ENCODE measurements at places on chromosomes 5 and 9. TPM values are rescaled to one million over a fixed set of nuclear protein-coding genes. Genes with fewer than 3 reads are reported as not detected.

FAM170A gene
- not detected for polyA plus RNA-seq

SYNPO gene
- not detected for polyA plus RNA-seq

TRIM36 gene
- 0.73 TPM for polyA plus RNA-seq

PCDHB8 gene
- polyA plus RNA-seq, result not detected

ARID3C gene
- not detected for polyA plus RNA-seq

SPINK7 gene
- not detected for polyA plus RNA-seq

GRCh38 chr9:113581865-113582697 is 118.6 kb downstream of the RGS3 start:
- peaks cover 95% of the 10 kb centered on the region for H3K4me1 ChIP-seq
- peaks cover 8% of the 10 kb centered on the region for H3K27me3 ChIP-seq
- H3K27ac ChIP-seq, result peak overlapping the region; percentile 95
- peaks cover 31% of the 10 kb centered on the region for H3K36me3 ChIP-seq

- H3K4me1 ChIP-seq, result no peaks in the 10 kb centered on the region
- H3K27ac ChIP-seq, result no peak overlapping the region
- H3K27me3 ChIP-seq, result no peaks in the 10 kb centered on the region
- no peak for DNase-seq
Measured at GRCh38 chr5:10975945-10976344, 214.9 kb upstream of the DAP start.

DNA sequence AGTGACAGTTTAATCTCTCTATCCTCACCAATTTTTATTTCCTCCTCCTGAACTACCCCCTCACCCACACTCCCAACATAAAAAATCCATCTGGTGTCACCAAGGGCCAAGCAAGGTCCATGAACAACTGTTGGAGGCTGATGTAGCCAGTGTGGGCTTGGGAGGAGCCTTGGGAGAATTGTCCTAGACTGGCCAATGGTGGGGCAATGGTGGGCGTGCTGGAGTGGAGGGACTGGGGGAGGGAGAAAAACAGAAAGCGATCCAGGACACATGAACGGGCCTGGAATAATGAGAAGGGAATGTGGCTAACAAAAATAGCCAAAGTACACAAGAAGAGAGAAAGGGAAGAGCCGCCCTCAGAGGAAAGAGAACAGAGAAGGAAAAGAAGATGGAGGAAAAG is 272.6 kb downstream of the ENC1 start:
- no peaks in the 10 kb centered on the region for H3K36me3 ChIP-seq
- no peak overlapping the region for H3K4me3 ChIP-seq
- peaks cover 5% of the 10 kb centered on the region for H3K27me3 ChIP-seq
- no peak overlapping the region for H3K27ac ChIP-seq
- no peaks in the 10 kb centered on the region for H3K4me1 ChIP-seq

- peaks cover 7% of the 10 kb centered on the region for H3K36me3 ChIP-seq
- H3K27ac ChIP-seq, result peak within 1 kb of the TSS; percentile 99
- H3K27me3 ChIP-seq, result peaks cover 2% of the 10 kb centered on the region
- H3K4me1 ChIP-seq, result peaks cover 54% of the 10 kb centered on the region
- peak within 1 kb of the TSS; percentile 97 for H3K4me3 ChIP-seq
- DNase-seq, result no peak
Measured at GRCh38 chr5:179698935-179699615, at the start of gene CANX. TSS of gene CANX (plus strand) at chr5:179698967. CDS start at chr5:179705682, 6,715 bp downstream.

DNA sequence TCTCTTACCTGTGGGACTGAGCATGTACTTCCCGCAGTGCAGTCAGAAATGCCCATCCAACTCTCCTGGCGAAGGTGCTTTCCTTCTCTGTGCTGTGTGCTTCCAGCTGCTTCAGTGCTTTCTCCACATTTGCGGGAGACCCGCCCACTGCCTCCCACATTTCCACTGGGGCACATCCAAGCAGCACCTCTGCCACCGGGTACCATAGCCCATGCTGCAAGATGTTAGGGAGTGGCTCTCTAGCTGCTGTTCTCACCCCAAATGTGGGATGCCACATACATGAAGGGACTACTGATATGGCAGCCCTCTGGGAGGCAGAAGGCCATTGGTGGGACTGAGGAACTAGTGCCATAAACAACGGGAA is 8.8 kb downstream of the DMAC1 start:
- peaks cover 15% of the 10 kb centered on the region for H3K36me3 ChIP-seq
- H3K4me3 ChIP-seq, result no peak overlapping the region
- H3K27ac ChIP-seq, result no peak overlapping the region
- no peaks in the 10 kb centered on the region for H3K27me3 ChIP-seq
- DNase-seq, result no peak
- H3K4me1 ChIP-seq, result peaks cover 2% of the 10 kb centered on the region

DNA sequence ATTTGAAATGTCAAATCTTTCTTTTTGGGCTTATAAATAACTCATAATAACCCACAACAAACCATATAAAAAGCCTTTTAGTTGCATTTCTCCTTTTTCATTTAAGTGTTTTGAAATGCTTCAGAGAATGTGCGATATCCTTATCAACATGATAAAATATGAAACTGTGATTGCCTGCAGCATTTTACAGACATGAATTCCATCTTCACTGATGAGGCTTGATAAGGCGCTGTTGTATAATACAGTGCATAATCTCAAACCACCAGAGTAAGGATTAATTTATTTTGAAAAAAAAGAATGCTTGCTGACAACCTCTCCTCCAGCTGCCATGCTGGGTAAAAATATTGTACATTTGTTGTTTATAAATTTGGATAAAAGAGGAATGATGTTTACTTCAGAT is 216.8 kb downstream of the PBX3 start:
- H3K27me3 ChIP-seq, result peaks cover 2% of the 10 kb centered on the region
- no peak overlapping the region for H3K27ac ChIP-seq
- no peaks in the 10 kb centered on the region for H3K4me1 ChIP-seq

DNA sequence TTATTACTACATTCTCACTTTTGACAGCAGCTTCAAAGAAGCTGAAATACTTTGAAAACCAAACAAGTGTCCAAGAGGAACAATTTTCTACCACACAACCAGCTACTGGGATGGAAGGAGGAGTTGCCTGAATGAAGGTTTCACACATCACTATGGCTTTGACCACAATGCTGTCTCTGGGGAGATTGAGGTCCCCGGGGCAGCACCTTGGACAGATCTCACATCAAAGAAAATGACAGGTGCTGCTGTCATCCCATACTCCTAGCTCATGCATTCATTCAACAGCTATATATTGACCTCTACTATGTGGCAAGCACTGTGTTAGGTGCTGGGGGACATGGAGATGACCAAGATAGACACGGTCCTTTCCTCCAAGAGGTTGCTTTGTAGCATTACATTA is 233.2 kb upstream of the RASEF start:
- H3K27me3 ChIP-seq, result peaks cover 2% of the 10 kb centered on the region
- no peaks in the 10 kb centered on the region for H3K4me1 ChIP-seq
- peaks cover 5% of the 10 kb centered on the region for H3K36me3 ChIP-seq
- H3K4me3 ChIP-seq, result no peak overlapping the region

- peaks cover 10% of the 10 kb centered on the region for H3K27me3 ChIP-seq
- no peaks in the 10 kb centered on the region for H3K36me3 ChIP-seq
- no peak for DNase-seq
- peaks cover 30% of the 10 kb centered on the region for H3K4me1 ChIP-seq
- H3K27ac ChIP-seq, result no peak overlapping the region
Measured at GRCh38 chr5:14556015-14556414, 25.6 kb upstream of the OTULINL start.

DNA sequence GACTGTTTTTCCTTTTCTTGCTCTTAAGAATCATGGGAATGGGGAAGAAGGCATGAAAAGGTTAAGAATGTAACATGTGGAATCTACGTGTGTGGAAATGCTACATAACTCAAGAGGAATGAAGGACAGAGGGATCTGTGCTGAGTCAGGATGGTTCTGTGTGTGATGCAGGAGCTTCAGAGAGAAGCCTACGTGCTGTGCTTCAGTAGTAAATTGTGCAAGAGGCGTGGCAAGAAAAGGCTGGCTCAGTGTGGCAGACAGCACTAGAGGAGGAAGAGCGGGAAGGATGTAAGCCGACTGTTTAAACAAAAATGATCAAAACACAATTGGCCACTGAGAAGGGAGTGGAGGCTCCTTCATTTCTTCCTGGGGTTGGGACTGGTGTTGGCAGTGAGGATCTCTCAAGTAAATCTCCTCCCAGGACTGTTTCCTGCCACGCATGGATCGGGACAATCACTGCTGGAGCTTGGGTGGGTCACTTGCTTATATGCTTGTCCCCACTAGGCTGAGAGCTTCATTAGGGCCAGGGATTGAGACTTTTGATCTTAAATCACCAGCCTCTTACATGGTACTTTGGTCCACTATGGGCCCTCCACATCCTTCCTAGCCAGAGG is 59.4 kb upstream of the BASP1 start:
- no peak for DNase-seq
- no peak overlapping the region for H3K27ac ChIP-seq
- H3K27me3 ChIP-seq, result peaks cover 2% of the 10 kb centered on the region
- no peaks in the 10 kb centered on the region for H3K4me1 ChIP-seq
- no peak overlapping the region for H3K4me3 ChIP-seq

DNA sequence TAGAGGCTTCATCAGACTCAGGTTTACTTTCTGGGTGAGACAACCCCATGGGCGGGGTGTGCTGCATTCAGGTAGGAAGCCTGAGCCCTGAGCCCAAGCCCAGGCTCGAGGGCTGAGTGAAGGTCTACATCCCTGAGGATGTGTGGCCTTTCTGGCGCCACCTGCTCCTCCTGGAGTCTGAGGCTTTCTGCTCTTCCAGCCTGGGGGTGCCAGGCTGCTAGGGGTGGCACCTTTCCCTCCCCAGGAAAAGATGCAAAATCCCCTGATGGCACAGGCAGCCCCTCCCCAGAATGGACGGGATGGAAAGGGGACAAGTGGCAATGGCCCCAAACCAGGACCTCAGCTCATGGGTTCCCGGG is 44.4 kb upstream of the PRRC2B start:
- DNase-seq, result no peak
- peaks cover 7% of the 10 kb centered on the region for H3K4me1 ChIP-seq

DNA sequence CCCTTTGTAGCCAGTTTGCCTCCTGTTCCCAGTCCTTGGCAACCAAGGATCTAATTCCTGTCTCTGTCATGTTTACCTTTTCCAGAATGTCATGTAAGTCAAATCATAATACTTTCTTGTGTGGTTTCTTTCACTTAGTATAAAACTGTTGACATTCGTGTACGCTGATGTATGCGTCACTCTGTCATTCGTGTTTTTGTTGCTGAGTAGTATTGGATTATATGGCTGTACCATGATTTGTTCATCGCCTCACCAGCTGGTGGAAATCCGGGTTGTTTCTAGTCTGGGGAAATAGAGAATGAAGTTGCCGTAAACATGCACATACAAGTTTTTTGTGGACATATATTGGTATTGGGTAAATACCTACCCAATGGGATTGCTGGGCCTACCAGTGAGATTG is 97.4 kb downstream of the ANGPTL2 start:
- DNase-seq, result no peak
- no peaks in the 10 kb centered on the region for H3K27me3 ChIP-seq
- no peak overlapping the region for H3K27ac ChIP-seq

- no peak overlapping the region for H3K4me3 ChIP-seq
- peaks cover 2% of the 10 kb centered on the region for H3K27me3 ChIP-seq
- no peaks in the 10 kb centered on the region for H3K36me3 ChIP-seq
- H3K27ac ChIP-seq, result no peak overlapping the region
- no peaks in the 10 kb centered on the region for H3K4me1 ChIP-seq
- no peak for DNase-seq
Measured at GRCh38 chr5:111934511-111934910, 177.5 kb upstream of the NREP start.

GRCh38 chr5:135103575-135103853 is 69.5 kb upstream of the PITX1 start:
- H3K4me1 ChIP-seq, result no peaks in the 10 kb centered on the region
- no peak for DNase-seq
- no peaks in the 10 kb centered on the region for H3K36me3 ChIP-seq
- H3K4me3 ChIP-seq, result no peak overlapping the region
- no peak overlapping the region for H3K27ac ChIP-seq
- H3K27me3 ChIP-seq, result peaks cover 2% of the 10 kb centered on the region

DNA sequence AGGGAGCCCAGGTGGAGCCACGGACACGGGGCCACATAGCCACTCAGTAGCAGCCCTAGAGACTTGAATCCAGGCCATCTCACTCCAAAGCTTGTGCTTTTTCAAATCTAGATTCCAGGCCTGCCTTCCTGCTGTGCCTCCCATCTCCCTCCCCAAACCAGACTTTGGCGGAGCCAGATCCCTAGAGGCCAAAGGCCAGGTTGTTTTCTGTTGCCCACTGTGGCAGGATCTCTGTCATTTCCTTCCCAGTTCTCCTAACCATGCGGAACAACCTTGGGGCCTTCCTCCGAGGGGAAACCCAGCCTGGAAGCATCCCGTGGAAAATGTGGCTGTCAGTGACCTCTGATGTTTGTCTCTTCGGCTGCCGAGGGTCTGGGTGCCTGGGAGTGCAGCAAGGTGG is 16.4 kb upstream of the RPS14 start:
- no peaks in the 10 kb centered on the region for H3K36me3 ChIP-seq
- no peak overlapping the region for H3K4me3 ChIP-seq
- H3K27ac ChIP-seq, result no peak overlapping the region
- H3K27me3 ChIP-seq, result no peaks in the 10 kb centered on the region

DNA sequence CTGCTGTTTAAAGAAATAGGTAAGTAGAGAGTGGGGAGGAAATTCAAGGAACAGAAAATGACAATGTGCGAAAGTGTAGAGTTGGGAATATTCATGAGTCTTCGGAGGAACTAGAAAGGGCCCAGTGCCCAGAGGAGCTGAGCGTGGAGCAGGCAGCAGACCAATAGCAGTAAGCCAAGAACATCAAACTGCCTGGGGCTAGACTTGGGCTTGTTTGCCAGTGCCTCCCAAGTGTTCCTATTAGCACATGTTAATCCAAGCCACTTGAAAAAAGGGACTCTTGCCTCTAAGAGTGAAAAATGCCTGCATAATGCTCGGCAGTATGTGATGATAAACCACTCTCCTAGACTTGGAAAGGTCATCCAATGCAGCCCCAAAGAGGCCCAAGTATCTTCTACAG is 1.2 kb upstream of the TAL2 start:
- H3K36me3 ChIP-seq, result peaks cover 3% of the 10 kb centered on the region
- no peak overlapping the region for H3K4me3 ChIP-seq
- no peaks in the 10 kb centered on the region for H3K27me3 ChIP-seq
- H3K4me1 ChIP-seq, result peaks cover 8% of the 10 kb centered on the region

DNA sequence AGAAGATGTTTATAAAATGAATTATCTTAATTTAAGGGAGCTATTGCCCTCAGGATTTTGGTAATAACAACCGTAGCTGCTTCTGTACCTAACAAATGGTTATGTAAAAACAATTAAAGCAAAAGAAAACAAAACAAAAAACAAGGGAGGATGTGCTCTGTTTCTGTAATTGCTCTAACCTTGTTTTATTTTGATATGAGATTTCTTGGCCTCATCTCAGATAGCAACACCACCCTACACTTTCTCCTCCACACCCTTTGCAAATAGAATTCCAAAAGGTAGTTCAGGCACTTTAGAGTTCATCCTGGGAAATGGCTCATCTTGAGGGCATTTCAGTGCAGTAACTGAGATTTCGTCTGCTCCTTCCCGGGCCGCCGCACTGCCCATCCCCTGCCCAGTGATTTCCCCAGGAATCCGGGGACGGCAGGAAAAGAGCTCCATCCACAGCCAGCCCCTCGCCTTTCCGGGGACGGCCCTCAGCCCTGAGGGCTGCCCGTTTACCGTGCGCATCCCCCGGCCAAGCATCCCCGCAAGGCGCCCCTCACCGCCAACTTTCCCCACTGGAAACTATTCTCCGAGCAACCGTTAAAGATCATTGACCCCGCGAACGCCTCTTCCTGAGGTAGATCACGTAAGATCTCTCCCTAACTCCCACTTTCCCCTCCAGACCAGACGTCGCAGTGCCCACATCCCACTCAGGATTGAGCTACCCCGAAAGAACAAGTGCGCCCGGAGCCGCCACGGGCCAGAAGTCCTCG is 1.2 kb downstream of the FNBP1 start:
- H3K4me1 ChIP-seq, result peaks cover 86% of the 10 kb centered on the region
- H3K27me3 ChIP-seq, result peaks cover 26% of the 10 kb centered on the region
- peak overlapping the region; percentile 100 for H3K4me3 ChIP-seq
- no peaks in the 10 kb centered on the region for H3K36me3 ChIP-seq

GRCh38 chr9:70192707-70193106 is 66.1 kb upstream of the SMC5 start:
- no peaks in the 10 kb centered on the region for H3K4me1 ChIP-seq
- peaks cover 6% of the 10 kb centered on the region for H3K27me3 ChIP-seq
- no peak for DNase-seq
- H3K36me3 ChIP-seq, result no peaks in the 10 kb centered on the region
- H3K27ac ChIP-seq, result no peak overlapping the region

All from immature natural killer cell (primary cell).